ENCODE measurements at places on chromosomes 5 and 9.

- DNase-seq: no peak
These were observed 7.4 kb downstream of the EEIG1 start for GRCh38 chr9:127973169-127974000.

- DNase-seq: no peak
These were observed 674 bp downstream of the TSPAN17 start for GRCh38 chr5:176647843-176648473.

- DNase-seq: no peak
These were observed 294.8 kb upstream of the KIF2A start for GRCh38 chr5:62011089-62011664.

DNA sequence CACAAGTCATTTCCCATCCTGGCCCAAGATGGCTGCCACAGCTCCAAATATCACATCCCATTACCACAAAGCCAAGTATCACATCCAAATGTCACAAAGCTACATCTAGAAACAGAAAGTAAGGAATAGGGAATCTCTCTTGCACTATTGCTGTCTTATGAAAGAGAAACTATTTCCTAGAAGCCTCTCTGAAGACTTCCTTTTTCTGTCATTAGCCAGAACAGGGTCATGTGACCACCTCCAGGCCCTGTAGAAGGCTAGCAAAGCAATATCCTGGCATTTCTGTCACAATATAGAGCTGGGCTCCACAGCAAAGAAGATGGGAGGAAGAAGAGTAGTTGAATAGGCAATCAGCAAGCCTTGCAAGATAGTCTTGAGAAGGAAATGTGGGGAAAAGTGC lies 99.2 kb downstream of the SH3TC2 start:
- DNase-seq: peak; percentile 38

DNA sequence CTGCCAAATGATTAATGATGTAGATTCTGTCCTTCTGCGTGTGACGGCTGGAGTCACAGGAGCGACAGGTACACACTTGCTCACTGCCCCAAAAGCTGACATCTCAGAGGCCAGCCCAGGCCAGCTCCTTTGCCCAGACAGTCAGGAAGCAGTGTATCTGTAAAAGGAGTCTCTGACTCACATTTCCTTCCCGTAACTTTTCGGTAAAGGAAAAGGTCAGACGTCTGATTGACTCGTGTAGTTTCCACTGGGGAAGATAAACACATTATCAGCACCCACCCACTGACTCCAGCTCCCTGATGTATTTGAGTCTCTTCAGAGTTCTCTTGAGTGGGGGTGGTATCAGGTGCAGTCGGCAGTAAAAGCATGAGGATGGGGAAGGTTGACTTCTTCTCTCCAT lies 64.4 kb upstream of the WWC1 start:
- no peak for DNase-seq

DNA sequence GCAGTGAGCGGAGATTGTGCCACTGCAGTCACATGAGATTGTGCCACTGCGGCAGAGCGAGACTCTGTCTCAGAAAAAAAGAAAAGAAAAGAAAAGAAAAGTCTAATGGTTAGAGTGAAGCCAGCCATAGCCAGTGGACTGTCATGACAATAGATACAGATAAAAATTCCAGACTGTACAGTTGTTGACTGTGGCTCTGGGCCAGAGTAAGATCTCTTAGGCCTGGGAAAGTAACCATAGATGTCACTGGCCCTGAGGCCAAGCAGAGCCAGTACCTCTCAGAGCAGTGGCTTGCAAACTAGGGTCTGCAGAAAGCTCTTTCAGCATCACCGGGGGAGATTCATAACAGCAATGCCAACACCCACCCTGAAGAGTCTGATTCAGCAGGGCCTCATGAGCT lies 44.1 kb upstream of the SUB1 start:
- DNase-seq: no peak

GRCh38 chr5:61635271-61635670 lies 303.2 kb downstream of the ZSWIM6 start:
- DNase-seq: no peak

- DNase-seq: peak; percentile 82
These were observed 17.1 kb downstream of the SCAI start for GRCh38 chr9:125126019-125126746.

DNA sequence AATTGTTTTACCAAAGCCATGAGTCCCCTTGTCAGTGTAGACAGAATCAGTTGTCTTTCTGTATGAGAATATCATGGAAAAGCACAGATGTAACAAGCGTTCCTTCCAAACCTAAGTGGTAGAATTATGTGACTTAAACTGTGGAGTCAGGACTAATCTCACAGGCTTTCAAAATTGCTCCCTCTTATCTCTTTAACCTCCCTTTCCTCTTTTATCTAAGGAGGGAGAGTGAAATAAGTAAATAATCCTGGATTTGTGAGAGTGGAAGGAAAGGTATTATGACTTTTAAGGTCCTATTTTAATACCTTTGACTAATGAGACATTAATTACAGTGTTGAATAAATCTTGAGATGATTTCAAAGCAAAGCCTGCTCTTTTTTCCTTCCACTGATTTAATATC lies 52.4 kb upstream of the LIFR start:
- no peak for DNase-seq

- peak; percentile 61 for DNase-seq
These were observed 88.1 kb downstream of the KCNN2 start for GRCh38 chr5:114449860-114450421.

DNA sequence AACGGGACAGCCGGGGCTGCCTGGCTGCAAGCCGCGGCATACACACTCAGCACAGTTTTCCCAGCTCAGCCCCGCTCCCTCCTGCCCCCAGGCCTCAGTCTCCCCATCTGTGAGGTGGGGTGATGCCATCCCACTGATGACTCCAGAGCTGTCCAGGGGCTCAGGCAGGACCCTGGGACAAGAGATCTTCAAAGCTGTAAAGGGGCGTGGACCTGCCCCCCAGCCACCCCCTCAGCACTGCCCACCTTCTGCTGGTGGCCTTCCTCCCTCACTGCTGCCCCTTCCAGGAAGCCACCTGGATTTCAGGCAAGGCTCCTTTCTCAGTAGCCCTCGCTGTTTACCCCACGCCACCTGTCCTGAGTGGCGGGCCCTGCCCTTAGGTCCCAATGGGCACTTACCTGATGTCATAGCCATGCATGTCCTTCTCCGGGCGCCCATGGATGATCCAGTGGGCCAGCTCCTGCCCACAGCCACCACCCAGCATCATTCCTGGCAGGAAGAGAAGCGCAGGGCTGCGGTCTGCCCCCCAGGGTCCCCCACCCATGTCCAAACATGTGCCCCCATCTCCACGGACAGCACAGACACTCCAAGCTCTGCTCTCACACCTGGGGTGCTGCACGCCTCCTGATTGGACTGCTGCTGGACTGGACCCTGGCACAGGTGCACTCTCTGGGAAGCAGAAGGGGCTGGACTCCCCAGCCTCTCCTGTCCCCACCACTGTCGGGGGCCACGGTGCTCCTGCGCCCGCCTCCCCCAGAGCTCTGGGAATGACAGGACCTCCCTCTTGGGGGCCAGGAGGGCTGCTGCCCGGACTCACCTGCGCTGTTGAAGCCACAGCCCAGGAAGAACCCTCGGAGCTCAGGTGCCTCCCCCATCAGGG lies 25.7 kb downstream of the SARDH start:
- no peak for DNase-seq

DNA sequence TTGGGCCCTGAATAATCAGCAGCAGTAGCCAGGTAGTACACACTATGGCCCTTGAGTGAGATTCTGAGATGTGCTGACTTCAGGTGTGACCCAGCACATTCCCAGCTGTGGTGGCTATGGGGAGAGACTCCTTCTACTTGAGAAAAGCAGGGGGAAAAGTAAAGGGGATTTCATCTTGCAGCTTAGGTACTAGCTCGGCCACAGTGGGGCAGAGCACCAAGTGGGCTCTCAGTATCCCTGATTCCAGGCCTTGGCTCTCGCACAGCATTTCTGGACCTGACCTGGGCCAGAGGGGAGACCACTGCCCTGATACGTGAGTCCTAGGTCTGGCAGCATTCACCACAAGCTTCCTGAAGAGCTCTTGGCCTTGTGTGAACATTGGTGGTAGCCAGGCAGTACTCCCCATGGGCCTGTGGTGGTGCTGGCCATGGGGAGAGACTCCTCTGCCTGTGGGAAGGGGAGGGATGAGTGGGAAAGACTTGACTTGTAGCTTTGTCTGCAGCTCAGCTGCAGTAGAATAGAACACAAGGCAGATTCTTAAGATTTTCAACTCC lies 27.6 kb downstream of the PTGS1 start:
- DNase-seq: no peak

DNA sequence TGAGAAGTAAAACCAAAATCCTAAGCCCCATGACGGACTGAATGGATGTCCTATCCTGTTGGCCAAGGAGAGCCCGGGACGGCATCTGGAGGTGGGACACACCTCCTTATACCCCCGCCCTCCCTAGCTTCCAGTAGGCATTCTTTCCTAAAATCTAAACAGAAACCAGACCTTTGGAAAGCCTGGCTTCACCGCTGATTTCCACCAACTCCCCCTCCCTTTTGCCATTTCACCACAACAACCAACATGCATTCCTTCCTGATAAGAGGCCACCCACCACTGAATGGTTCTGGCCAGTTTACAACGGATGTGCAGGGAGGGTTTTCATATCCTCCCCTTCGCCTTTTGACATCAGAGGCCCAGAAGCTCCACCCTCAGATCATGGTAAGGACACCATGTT lies 9.2 kb upstream of the RARS1 start:
- DNase-seq: no peak

GRCh38 chr9:120324996-120325642 lies 254.8 kb downstream of the CDK5RAP2 start:
- DNase-seq: no peak

- no peak for DNase-seq
These were observed 222.1 kb downstream of the GOLPH3 start for GRCh38 chr5:31952067-31952466.

DNA sequence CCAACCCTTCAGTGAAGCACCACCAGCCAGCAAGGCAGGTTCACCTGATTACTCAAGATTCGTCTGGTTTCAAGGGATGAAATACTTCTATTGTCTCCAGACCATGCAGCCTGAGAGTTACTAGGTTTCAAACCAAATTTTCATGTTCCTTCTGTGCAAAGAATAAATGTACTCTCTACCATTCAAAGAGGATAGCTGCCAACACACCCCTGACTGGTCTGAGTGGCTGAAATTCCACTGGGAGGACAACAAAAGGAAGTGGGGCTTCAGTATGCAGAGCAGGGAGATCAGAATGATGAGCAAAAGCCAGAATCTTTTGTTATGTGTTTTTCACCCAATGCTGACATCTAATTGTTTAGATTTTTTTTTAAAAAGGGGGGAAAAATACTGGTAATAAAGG lies 356.3 kb downstream of the BNC2 start:
- DNase-seq: no peak

DNA sequence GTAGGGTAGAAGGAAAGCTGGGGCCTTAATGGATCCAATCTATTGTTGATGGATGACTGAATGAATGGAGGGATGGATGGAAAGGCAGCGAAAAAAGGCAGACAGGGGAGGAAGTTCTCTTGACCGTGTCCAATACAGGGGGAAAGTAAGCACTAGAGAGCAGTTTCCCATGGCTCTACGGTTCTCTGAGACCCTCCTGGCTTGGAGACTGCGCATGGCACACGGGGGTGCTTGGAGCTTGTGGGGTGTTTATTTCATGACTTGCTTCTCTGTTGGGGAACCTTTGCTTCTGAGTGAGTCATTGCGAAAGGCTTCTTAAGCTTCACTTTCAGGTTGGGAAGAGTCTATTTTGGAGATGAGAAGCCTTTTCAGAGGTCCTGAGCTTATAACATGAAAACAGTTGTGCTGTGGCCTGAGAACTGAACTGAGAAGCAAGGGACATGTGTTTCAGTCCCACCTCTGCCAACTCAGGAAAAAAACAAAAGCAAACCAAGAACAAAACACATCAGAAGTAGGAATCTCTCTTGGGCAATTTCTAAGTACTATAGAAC lies 12.8 kb upstream of the TEX48 start:
- DNase-seq: peak; percentile 80

- DNase-seq: no peak
These were observed 138.6 kb upstream of the PLCXD3 start for GRCh38 chr5:41648996-41649395.

GRCh38 chr5:142327111-142327842 lies 2.5 kb upstream of the SPRY4 start:
- no peak for DNase-seq

DNA sequence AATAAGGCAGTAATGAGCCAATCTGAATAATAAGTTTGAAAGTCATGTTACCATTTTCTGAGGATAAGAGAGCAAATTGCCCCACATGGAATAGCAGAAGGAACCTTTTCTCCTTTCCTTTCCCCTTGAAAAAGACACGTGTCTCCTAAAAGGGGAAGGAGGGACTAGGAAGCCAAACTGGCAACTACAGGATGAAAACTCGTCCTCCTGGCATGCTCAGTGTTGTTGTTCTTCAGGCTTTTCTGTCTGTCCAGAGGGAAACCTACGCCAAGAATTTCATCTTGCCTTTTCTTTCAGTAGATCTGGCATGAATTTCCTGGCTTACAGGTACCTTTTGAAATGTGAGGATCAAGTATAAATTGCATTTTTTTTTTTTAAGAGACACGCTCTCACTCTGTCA lies 355.9 kb upstream of the TLE4 start:
- DNase-seq: no peak

DNA sequence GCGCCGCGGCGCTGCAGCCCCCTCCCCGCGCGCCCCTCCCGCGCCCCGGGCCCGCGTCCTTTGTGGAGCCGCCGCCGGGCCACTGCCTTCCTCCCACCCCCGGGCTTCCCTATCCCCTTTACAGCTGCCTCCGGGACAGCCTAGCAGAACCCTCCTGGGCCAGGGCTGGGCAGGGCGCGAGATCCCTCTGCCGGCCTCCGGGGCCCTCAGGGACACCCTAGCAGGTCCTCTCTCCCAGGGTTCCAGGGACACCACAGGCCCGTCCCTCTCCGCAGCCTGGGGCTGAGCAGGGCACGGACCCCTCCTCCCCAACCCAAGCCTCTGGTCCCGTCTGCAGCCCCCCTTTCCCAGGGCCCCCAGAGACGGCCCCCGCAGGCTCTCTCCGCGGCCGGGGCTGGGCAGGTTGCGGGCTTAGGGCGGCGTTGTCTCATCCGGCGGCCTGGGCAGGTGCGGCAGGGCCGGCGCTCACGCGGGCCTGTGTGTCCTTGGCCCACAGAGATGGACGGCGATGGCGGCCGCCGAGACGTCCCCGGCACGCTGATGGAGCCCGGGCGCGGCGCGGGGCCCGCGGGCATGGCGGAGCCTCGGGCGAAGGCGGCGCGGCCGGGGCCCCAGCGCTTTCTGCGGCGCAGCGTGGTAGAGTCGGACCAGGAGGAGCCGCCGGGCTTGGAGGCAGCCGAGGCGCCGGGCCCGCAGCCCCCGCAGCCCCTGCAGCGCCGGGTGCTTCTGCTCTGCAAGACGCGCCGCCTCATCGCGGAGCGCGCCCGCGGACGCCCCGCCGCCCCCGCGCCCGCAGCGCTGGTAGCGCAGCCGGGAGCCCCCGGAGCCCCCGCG lies 710 bp downstream of the WNK2 start:
- no peak for DNase-seq

- no peak for DNase-seq
These were observed 180.9 kb downstream of the ESM1 start for GRCh38 chr5:54804521-54804920.

- no peak for DNase-seq
These were observed 28.0 kb upstream of the TAF11L2 start for GRCh38 chr5:17470064-17470463.

GRCh38 chr9:99000476-99001395 lies 57.0 kb downstream of the COL15A1 start:
- peak; percentile 55 for DNase-seq

All from MM.1S (cell line).